ENCODE measurements at places on chromosomes 5 and 9.

DNA sequence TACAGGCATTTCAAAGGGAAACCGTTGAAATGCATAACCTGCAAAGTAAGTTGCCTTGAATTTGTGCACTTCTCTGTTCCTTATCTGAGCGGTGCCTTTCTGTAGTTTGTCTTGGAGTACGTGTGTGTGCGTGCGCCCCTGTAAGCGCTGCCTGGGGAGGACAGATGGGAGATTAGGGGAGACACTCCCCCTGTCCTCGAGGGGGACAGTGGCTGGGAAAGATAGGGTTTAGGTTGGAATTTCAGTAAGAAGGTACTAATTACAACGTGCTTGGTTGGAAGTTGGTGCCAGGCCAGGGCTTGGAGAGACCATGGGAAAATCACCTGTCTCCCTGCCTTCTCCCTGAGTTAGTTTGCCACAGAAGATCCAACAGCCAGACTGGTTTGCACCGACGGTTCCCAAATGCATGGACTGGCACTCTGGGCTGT is 73.2 kb downstream of the PIK3R1 start:
- no peak for DNase-seq

- DNase-seq = peak; percentile 62
Observed at GRCh38 chr5:139272471-139273321, 20.8 kb upstream of the MATR3 start.

GRCh38 chr5:156942064-156942463 is 21.0 kb downstream of the TIMD4 start:
- no peak for DNase-seq

DNA sequence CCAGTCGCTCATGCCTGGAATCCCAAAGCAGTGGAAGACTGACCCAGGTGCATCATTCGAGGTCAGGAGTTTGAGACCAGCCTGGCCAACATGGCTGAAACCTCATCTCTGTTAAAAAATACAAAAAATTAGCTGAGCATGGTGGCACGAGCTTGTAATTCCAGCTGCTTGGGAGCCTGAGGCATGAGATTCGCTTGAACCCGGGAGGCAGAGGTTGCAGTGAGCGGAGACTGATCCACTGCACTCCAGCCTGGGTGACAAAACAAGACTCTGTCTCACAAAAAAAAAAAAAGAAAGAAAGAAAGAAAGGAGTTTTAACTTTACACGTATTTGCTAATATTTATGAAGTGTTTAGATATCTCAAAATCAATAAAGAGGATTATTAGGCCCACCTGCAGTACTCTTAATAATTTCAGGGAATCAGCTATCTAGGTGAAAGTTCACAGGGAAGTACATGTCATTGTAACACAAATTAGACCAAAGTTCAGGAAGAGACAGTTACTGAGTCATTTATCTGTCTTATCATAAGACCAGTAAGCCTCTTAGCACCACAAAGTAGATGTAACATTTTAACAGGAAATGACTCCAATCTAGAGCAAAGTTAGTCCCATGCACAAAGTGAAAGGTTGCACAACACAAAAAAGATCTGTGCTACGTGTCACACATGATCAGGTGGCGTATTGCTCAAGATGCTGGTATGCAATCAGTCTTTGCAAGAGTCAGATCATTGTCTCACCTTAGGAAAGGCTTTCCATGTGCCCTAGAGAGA is 34.1 kb upstream of the PLIN2 start:
- DNase-seq = peak; percentile 78
